T follicular helper cell (primary cell): ENCODE measurements at places on chromosomes 16 and 17.
A peak's percentile ranks its signal among the peaks of the same experiment; 100 is the strongest.

DNA sequence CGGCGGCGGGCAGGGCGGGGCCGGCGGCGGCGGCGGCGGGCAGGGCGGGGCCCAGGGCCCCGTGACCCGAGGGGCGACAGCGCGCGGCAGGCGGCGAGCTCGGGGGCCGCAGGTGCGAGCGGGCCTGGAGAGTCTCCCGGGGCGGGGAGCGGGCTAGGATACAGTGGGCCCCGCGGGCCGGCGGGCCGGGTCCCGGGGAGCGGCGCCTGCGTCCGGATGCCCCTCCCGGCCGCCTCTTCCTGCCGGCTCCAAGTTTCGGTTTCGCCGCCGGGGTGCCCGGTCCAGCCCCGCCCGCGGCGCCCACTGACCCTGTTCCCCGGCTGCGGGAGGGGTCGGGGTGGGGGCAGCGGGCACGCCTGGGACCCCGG, at the start of gene RNF213:
RNF213 (plus strand) TSS at position 62 of the 368 bp plus-strand sequence. CDS start 2,830 bp downstream, outside the sequence.
- DNase-seq, result peak; percentile 42

DNA sequence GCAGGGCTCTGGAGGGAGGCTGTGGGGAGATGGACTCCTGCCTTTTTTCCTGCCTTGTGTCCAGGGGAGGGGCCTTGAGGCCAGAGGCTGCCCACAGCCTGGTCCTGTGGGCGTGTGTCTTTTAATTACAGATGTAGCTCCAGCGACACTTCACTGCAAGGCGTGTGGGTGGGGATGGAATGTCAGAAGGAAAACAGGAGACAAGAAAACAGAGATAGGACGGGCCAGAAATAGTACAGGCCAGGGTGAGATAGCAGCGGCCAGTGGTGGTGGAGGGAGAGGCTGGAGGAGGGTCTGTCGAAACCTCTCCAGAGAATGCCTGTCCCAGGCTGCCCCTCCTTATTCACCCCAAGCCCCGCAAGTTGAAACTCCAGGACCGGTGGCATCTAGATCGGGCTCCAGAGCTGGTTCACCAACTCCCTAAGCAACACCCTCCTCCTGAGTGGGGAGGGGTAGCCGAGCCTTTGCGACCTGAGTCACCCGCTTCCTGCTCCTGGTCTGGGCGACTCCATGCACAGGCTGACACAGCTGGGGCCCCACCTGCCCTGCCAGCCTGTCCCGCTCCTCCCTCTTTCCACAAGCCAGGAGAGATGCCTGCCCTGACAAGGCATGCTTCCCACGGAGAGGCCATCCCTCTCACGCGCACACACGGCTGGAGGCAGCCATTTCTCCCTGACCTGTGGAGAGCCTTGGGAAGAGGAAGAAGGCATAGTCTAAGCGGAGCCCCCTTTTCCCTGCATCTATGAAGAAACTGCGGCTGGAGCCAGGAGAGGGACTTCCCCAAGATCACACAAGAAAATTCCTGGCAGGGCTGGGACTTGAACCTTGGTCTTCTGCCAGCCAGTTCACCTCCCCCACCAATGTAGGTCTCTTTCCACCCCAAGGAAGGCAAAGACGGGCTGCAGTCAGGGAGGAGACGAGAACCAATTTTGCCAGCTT, 6.6 kb upstream of the JUP start:
- no peak for DNase-seq

DNA sequence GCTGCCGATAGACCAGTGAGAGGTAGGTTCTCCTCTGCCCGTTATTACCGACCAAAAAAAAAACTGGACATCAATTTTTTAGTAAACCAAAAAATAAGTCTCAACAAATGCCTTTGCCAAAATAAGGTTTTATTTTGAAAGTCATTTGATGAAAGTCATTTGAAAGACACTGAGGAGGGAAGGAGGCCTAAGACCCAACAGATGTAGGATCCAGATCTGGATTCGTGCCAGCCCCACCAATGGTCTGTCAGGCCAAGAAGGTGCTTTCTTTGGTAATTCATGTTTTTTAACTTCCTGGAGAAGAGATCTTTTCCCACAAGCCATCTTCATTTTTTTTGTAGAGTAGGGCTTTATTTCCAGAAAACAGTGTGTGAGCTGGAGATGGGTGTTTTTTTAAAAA, 18.1 kb downstream of the NTAN1 start:
- DNase-seq, result no peak

- no peak for DNase-seq
Measured at GRCh38 chr17:82315703-82316358, 1.6 kb downstream of the CD7 start.

GRCh38 chr17:48624544-48625494, 1.3 kb downstream of the HOXB9 start:
- DNase-seq, result no peak

DNA sequence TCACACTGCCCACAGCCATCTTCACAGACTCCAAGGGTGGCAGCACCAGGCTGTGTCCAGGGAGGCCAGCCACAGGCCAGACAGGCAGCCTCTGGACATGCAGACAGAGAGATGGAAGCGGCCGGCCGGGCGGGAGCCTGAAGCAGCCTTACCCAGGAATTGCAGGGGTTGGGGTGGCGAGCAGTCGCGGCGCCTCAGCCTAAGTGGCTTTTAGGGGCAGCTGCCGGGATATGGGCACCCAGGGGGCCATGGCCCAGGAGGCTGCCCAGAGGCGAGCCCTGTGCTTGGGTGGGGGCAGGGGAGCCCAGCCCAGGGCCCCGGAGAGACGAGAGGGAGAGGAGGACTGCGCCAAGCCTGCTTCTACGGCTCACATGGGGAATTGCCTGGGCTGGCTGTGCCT, 1.5 kb upstream of the NHERF2 start:
- DNase-seq, result no peak

- DNase-seq, result no peak
Measured at GRCh38 chr16:526181-527014, 1.1 kb upstream of the CAPN15 start.

GRCh38 chr17:40547079-40547784, 18.0 kb downstream of the CCR7 start:
- DNase-seq, result no peak

DNA sequence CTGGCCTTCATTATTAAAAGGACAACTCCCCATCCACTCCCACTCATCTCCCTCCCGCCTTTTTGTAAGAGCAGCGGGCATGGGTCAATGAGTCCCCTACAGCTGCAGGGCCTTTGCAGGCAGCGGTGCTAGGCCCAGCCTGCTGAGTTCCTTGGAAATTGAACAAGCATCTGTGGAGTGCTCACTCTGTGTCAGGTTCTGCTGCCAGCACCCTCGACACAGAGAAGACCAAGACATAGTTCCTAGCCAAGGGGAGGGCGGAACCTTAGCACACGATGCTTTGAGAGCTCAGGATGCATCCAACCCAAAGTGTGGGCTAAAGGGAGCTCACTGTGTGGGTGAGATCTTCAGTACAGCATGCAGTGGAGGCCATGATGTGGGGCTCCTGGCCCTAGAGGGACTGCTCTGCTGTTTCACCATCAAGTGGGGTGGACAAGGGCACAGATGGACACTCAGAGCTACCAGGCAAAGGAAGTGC, 27.6 kb downstream of the RMI2 start:
- DNase-seq, result no peak

DNA sequence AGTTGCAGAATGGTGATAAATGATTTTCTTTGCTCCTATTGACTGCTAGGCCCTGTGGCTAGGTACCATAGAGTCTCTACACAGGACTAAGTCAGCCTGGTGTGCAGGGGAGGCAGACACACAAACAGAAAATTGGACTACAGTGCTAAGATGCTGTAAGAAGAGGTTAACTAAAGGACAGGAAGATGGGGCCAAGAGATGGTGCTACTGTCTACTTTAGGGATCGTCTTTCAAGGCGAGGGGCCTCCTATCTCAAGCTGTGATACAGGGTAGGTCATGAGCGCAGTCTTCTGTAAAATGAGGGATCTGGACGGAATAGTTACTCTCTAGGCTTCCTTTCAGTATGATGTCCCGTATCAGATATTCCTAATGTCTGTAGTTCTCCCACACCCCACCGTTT, 817 bp downstream of the NME1 start:
- no peak for DNase-seq

DNA sequence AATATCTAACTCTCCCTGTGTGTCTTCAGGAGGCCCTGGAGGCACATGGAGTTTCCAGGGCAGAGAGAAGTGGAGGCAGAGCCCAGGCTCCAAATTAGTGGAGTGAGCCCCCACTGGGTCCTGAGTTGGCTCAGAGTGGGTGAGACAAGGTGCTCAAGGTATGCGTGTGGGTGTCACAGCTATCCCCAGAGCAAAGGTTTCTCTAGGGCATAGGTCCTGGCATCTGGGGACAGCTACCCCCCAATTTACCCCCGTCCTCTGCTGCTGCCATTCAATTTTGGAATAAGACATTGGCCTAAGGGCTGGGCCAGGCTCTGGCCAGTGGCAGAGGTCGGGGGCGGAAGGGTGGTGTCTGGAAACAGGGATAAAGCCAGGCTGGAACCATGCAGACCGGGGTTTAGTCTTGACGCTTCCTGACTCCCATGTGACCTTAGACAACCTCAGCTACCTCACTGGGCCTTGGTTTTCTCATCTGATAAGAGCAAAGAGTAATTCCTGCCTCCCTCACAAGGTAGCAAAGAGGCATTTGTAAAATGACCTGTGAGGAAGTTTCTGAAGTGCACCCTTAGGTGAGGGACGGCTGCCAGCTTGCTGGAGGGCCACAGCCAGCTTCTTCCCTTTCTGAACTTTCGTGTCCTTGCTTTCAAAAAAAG, 78.2 kb upstream of the TMEM97 start:
- DNase-seq, result no peak

GRCh38 chr17:1590747-1591473, 28.3 kb upstream of the PITPNA start:
- no peak for DNase-seq

DNA sequence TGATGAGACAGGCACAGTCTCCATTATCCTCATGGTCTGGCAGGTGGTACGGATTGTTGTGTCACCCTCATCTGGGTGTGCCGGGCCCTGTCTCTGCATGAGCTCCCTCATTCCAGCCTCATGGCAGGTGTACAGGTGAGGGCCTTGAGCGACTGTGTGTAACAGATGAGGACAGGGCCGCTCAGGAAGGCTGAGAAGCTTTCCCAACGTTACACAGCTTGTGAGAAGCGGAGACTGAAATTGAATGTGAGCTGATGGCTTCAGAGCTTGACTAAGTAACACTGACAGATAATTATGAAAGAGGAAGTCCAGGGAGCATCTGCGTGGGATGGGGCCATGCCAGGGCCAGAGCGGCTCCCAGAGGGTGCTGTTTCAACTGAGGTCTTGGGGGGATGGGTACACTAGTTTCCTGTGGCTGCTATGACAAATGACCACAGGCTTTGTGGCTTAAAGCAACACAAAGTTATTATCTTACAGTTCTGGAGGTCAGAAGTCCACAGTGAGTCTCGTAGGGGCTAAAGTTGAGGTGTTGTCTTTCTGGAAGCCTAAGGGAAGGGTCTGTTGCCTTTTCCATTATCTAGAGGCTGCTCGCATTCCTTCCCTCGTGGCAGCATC, 36.7 kb downstream of the CMIP start:
- no peak for DNase-seq

GRCh38 chr16:84952335-84953189, 58.8 kb downstream of the ZDHHC7 start:
- peak; percentile 57 for DNase-seq

DNA sequence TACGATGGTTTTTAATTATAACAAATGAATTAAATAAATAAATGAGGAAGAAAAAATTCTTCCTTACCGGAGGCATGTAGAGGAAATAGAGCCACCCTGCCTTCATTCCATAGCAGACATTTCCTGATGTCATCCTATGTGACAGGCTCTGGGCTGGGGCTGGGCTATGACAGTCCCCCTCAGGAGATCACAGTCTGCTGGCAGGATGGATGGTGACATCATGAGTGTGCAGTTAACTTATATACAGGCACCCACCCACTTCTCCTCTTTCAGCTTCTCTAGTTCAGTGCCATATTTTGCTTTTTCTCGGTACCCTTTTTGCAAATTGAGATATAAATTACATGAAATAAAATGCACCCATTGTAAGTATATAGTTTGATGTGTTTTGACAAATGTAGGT, 6.4 kb upstream of the CMTM3 start:
- no peak for DNase-seq

- DNase-seq, result no peak
Measured at GRCh38 chr16:66036793-66037715, 329.4 kb upstream of the CDH5 start.

GRCh38 chr16:31355431-31356100, 590 bp downstream of the ITGAX start:
- DNase-seq, result no peak

DNA sequence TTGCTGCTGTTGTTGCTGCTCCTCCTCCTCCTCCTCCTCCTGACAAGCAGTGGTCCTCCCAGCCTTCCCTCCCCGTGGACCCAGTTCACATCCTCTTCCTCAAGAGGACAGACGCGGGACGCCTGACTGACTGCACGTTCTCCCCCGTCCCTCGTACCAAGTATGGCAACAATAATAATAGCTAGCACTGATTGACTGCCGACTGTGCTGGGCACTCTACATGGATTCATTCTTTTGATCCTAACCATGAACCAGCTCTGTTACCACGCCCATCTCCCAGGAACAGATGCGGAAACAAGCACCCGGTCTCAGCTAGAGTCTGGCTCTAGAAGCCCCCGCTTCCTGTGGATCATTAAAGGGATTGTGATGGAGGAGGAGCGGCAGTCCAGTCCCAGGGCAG, 78.0 kb downstream of the GNAO1 start:
- no peak for DNase-seq

- DNase-seq, result no peak
Measured at GRCh38 chr16:30416624-30417528, 9.5 kb downstream of the ZNF771 start.

- DNase-seq, result no peak
Measured at GRCh38 chr16:83138976-83139690, 512.4 kb downstream of the CDH13 start.

- DNase-seq, result no peak
Measured at GRCh38 chr16:60405286-60405685, 1631.0 kb downstream of the CDH8 start.

GRCh38 chr17:74217888-74218287, 4.5 kb downstream of the TTYH2 start:
- no peak for DNase-seq
